Breast epithelium (tissue), 4 donors: ENCODE measurements at places on chromosomes 1 and 21.

- no peak for DNase-seq
Measured at GRCh38 chr1:71156590-71156989, 75.8 kb upstream of the ZRANB2 start.

GRCh38 chr21:28799926-28800325 lies 192.8 kb downstream of the LTN1 start:
- no peak for DNase-seq

DNA sequence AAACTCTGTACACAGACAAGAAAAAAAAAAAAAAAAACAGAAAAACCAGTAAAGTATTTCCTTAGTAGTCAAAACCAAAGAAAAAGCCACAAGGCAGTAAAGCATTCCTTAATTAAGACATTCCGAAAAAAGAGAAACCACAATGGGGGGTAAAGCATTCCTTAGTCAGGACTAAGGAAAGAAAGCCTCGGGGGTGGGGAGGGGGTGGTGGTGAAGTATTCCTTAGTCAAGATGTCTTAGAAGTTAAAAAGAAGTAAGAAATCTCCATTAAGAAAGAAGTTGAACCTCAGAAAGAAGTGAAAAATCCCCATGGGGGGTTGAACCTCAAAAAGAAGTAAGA lies 28.2 kb upstream of the FMO1 start:
- DNase-seq, result peak; percentile 58

DNA sequence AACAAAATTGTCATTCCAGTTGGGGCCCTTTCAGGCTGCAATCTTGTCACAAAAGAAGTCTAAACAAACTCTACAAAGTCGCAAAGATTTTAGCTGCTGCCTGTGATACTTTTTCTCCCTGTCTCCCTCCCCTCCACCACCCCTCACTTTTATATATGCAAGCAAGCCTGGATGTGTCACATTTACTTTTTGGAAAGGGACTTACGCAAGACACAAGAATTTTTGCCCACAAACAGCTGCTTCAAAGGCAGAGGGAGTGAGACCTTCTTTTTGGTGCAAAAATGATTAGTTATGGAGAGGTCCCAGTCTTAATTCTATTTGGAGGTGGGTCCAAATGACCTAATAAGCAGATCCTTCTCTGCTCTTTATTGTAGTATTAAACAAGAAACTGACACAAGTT lies 22.9 kb upstream of the RALGPS2 start:
- no peak for DNase-seq
